ENCODE measurements at places on chromosomes 16 and 17.
A peak's percentile ranks its signal among the peaks of the same experiment; 100 is the strongest.

DNA sequence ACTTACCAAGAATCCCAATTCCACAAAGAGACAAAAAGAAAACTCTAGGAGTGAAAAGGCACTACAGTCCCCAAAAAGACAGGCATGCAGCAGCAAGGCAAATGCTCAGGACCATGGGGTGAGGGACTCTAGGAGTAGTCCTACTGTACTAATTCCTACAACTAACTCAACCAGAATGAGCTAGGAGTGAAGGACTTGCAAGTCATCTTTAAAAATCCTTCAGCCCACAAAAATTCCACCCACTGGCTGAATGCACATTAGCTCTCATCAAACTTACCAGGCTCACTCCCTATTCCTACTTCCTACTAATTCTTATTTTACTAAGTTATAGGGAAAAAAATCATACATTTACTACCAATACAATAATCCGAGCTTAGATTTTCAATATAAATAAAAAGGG, 141.7 kb upstream of the C17orf78 start:
- DNase-seq = no peak

DNA sequence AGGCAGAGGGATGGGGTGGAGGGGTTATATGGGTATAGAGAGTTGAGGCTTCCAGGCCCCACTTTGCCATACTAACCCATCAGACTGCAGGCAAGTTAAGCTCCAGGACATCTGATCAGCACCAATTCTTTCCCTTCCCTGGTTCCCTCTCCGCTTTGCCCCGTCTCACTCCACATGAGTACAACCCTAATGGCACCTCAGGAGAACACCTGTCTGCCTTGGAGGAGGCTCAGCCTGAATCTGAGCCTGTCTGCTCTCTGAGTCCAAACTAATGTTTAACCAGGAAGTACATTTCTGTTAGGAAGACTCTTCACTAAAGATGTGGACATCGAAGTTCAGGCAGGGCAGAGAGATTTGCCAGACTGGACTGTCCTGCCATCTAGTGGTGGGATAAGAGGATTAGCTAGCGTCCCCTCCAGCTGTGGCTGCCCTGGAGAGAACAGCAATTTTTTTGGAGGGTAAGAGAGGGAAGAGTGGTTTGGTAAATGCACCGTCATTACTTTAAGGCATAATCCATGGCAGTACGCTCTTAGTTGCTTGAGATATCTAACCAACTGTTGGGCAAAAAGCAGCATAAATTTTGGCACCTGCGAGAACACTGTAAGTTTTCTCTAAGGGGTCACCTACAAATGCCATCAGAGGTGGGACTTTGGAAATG, 29.2 kb upstream of the LRRC75A start:
- DNase-seq = peak; percentile 44

DNA sequence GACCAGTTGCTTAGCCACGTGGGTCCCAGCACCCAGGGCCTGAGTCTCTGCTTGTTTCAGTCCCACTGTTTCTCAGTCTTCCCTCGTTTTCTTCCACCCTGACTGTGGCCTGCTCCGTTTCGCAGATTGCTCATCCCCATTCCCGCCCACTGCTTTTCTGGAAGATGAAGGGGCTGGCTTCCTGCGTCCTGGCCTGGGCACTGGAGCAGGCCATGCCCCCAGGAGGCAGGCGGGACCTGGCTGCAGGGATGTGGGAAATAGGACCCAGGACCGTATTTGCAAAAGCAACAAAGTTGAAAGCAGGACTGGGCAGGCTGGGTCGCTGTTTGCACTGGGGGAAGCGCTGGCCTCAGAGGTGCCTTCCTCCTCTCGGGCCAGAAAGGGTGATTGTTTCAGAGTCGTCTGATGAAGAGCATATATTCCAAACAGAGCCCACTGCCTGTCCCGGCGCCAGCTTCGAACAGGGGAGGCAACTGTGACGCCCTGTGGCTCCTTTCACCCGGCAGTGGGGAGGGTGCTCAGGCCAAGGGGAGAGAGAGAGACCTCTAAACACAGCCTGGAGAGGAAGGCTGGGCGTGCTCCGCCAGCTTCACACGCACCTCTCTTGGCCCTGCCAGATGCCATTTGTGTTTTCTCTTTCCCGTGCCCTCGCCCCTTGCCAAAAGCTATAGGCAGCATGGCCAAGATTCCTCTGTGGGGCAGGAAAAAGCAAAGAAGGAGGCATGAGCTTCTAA, 108.6 kb downstream of the CMIP start:
- no peak for DNase-seq

GRCh38 chr16:24291932-24292331, 35.8 kb downstream of the CACNG3 start:
- no peak for DNase-seq

GRCh38 chr16:66510298-66510697, 39.6 kb downstream of the TK2 start:
- DNase-seq = no peak

DNA sequence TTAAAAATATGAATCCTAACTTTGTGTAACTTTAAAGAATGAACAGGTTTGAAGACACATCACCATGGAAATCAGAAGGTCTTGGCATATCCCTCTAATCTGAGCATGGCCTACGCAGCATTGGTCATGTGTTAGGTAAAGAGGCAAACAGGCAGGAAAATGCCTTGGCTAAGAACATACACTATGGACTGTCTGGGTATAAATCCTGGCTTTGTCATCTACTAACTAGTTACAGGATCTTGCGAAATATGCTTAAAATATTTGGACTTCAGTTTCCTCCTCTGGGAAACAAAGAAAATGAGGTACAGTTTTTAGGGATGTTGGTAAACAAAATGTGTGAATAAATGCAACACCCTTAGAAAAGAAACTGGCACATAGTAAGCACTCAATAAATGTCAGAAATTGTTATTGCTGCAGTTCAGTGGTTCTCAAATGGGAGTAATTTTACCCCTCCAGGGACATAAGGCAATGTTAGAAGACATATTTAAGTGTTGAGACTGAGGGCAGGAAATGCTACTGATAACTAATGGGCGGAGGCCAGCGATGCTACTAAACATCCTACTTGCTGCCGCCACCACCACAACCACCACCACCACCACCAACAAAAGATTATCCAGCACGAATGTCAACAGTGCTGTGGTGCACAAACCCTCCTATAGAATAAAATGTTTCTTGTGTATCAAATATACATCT, 770.8 kb upstream of the SOX9 start:
- DNase-seq = no peak

GRCh38 chr17:64455993-64456885, 7.3 kb downstream of the MILR1 start:
- DNase-seq = no peak

DNA sequence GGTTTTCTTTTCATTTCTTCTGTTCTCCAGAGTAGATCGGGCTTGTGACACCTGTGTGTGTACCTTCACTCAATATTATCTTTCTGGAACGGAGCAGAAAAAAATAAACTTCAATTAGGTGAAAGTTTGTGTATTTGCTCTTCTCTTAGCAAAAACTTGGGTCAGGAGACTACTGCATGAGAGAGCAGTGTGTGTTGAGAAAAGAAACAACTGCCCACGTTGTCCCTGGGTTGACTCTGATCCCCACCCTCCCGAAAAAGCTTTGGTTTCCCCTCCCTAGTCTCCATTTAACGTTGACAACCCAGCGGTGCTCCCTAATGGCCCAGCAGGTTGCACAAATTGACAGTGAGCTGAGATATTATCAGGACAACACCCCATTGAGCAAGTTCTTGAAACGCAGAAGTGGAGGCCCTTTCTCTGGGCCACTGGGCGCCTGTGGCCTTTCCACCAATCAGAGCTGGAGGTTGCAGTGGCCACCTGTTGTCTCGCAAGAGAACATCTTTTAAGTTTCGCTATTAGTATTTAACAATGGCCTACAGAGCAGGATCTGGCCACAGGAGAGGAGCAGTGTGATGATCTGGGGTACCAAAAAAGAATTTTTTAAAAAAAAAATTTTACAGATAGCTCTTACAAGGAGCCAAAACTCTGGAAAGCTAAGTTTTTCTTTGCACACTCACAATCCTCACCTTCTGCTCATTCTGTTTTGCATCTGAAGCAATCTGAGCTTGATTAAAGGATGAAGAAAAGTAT, 1.5 kb upstream of the TOX3 start:
- no peak for DNase-seq

DNA sequence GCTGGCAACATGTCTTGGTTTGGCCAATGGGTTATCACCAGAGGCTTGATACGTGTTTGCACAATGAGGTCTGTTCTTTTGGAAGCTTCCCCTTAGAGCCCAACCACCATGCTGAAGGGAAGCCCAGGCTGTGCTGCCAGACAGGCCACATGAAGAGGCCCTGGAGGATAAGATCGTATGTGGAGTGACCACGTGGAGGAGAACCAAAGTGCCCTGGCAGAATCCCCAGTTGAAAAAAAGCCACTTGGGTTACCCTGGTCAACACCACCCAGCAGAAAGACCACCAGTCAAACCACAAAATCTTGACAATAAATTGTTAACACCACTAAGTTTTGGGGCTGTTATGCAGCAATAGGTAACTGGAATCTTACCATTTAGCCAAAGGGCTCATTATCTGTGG, 7.0 kb upstream of the ADAT1 start:
- DNase-seq = no peak

DNA sequence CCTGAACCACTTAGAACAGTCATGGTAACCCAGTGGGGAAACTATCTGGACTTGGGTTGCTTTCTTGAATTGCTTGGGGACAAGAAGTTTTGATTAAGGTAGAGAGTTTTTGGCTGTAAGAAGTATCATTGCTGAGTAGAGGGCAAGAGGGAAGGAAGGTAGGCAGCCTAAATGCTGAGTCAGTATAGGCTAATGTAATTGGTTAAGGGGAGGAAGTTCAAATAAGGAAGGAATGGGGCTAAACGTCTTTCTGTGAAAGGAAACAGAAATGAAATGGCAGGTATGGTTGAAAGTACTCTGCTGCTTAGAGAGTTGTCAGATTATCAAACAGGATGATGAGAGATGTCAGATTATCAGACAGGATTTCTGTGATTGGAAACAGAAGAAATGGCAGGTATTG, 20.3 kb downstream of the KPNB1 start:
- DNase-seq = no peak

DNA sequence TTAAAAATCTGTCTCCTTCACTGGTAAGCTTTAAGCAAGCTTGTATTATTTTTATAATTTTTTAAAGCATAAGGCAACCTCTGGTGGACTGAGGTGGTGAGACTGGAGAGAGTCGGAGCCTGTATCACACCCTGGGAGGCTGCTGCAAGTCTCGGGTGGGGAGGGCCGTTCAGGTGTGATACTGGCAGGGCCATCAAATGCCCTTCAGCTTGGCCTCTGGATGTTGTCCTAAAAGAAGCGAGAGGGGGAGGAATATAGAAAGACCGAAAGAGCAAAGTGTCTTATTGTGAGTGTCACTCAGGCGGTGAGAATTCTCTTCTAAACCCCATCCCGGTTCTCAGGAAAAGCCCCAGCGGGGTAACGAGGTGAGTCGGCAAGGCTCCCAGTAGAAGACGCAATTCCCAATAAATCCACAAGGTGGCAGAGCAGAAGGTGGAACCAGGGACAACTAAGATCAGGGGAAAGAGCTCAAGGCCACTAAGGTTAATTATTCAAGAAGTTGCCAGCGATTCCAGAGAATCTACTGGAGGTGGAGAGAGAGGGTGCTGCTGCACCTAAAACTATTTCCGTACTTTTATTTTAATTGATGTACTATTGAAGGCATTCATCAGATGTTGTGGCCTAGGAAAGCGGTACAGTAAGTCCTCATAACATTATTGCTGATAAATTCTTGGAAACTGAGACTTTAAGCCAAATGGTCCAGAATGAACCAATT, 14.1 kb downstream of the C17orf67 start:
- DNase-seq = peak; percentile 56

- DNase-seq = no peak
Observed at GRCh38 chr16:65268331-65268730, 146.5 kb upstream of the CDH11 start.

DNA sequence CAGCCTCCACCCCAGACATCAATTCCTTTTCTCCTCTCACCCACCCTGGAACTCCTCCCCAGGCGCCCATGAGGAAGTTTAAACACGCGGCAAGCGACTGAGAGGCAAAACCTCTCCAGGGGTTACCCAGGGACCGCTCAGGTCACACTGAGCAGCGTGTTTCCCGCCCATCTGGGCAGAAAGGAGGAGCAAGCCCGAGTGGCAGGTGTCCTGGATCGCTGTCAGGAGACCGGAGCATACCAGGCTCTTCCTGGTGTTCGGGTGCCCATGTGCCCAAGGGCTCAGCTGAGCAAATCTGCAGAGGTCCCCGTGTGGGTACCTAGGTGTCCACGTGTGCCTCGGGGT, 491 bp downstream of the SLC25A19 start:
- DNase-seq = peak; percentile 22

DNA sequence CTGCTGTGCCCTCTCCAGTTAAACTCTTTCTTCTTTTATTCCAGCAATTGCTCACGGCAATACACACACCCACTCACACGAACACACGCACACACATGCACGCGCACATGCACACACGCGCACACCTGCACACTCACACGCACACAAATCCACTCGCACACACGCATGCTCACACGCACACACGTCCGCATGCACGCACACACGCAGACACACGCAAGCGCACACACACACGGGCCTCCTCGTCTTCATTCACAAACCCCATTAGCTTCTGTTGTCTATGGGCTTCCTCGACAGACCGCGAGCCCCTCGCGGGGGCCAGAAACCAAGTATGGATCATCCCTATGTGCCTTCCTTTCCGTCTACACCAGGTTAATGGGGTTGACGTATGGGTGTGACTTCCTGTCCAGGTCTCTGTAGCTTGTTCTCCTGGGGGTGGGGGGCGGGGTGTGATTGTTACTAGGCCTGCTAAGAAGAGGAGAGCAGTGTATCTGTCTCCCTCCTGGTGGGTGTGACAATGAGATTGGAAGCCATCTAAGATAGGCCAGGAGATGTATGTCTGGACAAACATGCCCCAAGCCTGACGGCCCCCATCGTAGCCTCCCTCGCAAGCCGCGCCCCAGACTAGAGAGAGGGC, 670 bp upstream of the CTF1 start:
- no peak for DNase-seq

DNA sequence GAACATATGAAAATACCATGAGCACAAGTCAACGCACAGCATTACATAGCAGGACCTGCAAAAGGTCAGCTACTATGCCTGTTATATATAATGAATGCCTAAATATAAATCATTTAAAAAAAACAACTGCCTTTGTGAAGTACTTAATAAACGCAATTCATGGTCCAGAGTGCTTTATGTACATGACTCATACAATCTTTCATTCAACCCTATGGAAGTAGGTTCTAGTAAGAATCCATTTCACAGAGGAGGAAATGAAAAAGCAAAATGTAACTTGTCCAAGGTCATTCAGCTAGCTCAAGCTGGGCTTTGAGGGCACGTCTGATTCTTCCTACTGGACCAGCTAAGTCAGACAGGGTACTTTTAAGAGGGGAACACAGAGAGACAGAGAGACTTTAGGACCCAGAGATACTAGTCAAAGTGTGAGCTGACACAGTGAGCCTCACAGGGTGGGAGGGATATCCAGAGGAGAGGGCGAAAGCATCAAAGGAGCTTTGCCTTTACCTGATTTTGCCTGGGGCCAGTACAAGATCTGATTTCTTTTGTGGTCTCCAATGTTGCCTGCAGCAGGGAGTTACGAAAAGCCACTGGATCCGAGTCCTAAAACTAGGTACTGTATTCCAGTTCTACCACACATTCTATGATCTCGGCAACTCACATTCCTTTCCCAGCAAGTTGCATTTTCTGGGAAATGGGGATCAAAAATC, 83.4 kb upstream of the ZFHX3 start:
- no peak for DNase-seq

- no peak for DNase-seq
Observed at GRCh38 chr17:27247071-27247957, 46.6 kb upstream of the WSB1 start.

All from T follicular helper cell (primary cell).